Effector CD8-positive, alpha-beta T cell (primary cell): ENCODE measurements at places on chromosomes 12 and 14.

DNA sequence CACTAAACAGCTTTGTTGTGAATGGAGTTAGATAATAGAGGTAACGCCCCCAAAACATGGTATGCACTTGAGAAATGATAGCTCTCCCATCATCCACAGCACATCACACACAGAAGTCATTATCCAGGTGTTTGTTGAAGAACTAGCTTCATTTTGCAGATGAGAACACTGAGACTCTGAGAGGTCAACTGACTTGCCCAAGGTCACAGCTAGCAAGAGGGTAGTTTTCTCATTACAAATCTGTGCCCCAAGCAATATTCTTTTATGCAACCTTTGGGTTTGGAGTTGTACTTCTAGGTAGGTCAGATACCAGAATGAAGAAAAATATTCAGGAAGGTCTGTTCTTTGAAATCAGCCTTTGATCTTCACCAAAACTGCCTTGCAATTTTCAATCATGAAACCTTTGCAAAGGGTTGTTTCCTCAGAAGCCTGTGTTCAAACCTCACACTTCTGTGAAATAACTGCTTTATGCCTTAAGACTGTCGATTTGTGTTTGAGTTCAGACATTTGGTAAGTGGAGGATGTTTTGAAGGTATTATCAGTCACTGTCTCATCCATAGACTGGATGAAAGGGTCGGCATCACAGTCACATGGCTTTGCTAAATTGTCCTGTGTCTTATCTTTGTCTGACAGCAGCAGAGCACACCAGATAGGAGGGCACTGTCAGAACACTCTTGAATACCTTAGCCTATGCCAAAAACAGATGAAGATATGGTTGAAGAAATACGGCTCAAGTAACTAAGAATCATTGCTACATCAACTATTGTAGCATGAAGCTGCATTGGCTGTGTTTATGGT lies 233.2 kb upstream of the BTG1 start:
- no peak for DNase-seq

- DNase-seq: no peak
These were observed 189.7 kb downstream of the BCAT1 start for GRCh38 chr12:24759155-24759554.

GRCh38 chr14:92760524-92760805 lies 12.0 kb upstream of the LGMN start:
- no peak for DNase-seq

- DNase-seq: no peak
These were observed 274.0 kb downstream of the NOVA1 start for GRCh38 chr14:26323869-26324268.

DNA sequence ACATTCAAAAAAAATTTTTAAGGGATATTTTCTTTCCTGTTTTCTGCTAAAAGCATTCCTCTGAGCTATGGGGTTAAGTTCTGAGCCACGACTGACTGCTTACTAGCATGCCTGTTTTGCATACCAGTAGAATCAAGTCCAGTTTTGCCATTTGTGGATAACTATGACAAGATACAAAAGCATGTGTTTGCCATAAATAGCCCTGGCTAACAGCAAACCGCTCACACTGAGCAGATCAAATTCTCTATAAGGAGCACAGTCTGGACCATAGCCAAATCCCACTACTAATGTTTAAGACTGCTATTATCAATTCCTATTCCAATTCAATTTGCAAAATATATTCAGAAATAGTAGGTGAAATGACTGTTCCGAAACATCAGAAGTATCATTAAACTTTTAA lies 3.2 kb downstream of the CFL2 start:
- no peak for DNase-seq

GRCh38 chr14:102505000-102505619 lies 4.5 kb downstream of the ANKRD9 start:
- no peak for DNase-seq

DNA sequence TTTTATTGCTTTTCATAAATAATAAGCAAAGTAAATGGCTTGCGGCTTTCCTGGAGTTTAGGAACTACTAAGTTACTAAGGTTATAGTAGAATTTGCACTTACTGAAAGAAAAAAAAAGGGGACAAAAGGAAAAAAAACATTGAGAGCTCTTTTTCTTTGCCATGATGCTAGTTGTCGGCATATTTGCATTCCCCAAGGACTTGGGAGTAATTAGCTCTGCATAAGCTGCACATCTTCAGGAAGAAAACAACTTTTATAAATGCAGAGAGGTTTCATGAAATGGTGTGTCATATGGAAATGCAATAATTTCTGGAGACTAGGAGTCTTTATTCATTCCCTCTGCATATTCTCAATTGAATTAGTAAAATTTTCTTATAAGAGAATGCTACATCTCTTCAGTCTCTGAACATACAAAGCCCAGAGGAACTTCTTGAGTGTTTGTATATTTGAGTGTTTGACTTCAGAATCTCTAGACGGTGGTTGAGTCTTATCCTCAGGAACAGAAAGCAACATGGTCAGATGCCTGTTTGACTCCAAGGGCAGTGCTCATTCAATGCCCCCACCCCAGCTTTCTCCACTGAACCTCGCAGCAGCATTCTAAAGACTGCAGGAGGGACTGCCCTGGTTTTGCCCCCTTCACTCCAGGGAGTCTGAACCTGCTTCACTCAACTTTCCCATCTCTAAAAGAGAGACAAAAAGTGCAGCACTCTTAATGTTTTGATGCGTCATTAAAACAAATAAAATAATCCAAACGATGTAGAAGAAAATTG lies 158.9 kb upstream of the EEA1 start:
- DNase-seq: no peak

GRCh38 chr14:52852810-52853521 lies 61.6 kb upstream of the GNPNAT1 start:
- DNase-seq: no peak

GRCh38 chr14:95841668-95842067 lies 35.0 kb upstream of the TUNAR start:
- DNase-seq: no peak

- DNase-seq: no peak
These were observed 503.5 kb downstream of the LRFN5 start for GRCh38 chr14:42110167-42110566.

- no peak for DNase-seq
These were observed 56.6 kb downstream of the RNF34 start for GRCh38 chr12:121456551-121456950.

- DNase-seq: no peak
These were observed 14.5 kb downstream of the DYRK2 start for GRCh38 chr12:67662910-67663538.

DNA sequence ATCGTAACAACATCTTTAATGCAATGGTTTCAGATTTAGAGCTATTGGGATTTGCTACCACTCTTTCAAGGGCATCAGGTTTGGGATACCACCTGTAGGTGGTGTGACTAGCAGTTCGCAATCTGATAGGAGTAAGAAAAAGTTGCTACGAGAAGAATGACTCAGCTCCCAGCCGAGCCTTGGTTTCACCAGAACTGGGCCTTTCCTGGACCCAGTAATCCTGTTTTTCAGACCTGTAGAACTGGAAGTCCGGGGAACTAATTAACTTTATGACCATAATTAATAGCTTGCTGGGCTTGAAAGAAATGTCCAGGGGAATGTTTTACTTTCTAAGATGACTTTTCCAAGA lies 770 bp downstream of the ABHD4 start:
- no peak for DNase-seq

DNA sequence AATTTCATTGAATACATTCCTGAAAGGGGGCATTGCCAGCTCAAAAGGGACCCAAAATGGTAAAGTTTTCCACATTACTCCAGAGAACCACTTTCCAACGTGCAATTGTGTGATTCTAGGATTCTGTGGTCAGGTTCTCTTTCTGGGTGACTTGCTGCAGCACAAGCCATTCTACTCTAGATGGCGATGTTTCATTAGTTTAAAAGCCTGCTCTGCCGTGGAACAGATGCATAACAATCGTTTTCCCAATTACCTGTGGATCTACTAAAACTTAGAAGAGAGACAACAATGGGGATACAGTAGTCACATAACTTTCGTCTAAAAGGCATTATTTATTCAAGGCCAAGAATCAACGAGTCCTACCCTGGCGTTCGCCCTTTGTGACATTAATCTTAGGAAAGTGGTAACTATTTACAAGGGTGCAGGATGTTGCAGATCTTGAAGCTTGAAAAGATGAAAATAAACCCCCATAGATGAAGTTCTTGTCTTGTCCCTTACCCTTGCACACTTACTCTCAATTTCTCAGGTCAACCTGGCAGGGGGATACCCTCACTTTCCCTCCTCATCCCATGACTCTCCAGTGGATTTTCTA lies 400.9 kb downstream of the SNAPC1 start:
- DNase-seq: no peak

DNA sequence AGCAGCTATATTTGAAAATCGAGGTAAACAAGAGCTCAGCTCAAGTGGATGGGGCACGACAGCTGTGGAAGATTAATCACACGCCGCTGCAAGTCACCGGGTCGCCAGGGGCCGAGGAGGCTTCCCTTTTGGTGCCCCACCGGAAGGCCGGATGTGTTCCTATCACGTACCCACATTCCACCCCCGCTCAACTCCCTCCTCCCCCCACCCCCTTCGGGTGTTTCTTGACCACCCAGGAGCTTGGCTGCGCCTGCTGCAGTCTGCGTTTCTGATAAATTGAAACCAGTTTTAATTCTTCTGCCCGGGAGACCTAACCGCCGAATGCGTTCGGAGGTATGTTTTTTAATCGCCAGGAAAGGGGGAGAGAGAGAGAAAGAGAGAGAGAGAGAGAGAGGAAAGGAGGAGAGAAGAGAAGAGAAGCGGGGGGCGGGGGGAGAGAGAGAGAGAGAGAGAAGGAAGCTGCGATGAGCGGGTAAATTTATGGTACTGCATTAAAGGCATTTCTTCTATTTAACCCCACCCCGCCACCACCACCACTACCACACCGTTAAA lies 1.8 kb downstream of the SLC8A3 start:
- no peak for DNase-seq

DNA sequence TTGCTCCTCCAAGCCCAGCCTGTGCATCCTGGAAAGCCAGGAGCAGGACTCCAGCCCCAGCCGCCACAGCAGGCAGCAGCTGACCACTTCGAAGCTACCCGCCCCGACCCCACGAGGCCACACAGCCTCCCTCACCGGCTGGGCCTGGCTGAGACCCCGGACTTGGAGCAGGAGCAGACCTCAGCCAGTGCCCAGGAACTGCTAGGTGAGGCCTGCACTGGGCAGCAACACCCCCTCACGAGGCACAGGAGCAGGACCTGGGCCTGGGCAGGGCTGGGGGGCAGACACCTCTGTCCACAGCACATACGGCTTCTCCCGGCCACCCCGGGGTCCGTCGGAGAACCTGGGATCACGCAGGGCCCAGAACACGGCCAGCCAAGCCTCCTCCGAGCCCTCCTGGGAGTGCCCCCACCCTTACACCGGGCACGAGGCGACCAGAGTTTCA lies 137.4 kb upstream of the C14orf180 start:
- DNase-seq: no peak

DNA sequence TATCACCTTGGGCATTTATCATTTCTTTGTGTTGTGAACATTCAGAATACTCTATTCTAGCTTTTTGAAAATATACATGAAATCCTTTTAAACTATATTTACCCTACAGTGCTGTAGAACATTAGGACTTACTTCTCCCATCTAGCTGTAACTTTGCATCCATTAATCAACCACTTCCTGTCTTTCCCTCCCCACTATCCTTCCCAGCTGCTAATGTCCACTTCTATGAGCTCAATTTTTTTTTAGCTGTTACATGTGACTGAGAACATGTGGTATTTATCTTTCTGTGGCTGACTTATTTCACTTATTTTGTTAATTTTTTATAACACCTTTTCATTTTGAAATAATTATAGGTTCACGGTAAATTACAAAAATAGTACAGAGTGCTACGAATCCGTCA lies 136.0 kb downstream of the LMNTD1 start:
- DNase-seq: no peak

- no peak for DNase-seq
These were observed 4.5 kb upstream of the HDAC7 start for GRCh38 chr12:47824198-47824597.

DNA sequence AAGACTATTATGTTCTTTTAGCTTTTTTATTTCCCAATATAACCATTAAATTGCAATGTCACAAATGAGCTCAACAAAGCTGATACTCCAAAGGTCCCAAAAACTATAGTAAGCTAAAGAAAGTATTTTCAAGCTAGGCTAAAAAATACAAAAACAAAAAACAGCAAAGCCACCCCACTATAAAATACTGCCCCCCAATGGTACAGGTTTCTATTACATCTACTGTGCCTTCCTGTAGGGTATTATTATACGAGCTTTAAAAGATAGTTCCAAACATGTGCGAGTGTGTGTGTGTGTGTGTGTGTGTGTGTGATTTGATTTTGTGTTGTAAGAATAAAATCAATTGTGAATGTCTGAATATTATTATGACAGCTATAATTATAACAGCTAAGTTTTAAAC lies 1.1 kb downstream of the IFNG start:
- DNase-seq: no peak

GRCh38 chr12:113214895-113215400 lies 6.3 kb upstream of the TPCN1 start:
- no peak for DNase-seq

GRCh38 chr14:96991226-96991625 lies 194.0 kb downstream of the VRK1 start:
- DNase-seq: no peak

DNA sequence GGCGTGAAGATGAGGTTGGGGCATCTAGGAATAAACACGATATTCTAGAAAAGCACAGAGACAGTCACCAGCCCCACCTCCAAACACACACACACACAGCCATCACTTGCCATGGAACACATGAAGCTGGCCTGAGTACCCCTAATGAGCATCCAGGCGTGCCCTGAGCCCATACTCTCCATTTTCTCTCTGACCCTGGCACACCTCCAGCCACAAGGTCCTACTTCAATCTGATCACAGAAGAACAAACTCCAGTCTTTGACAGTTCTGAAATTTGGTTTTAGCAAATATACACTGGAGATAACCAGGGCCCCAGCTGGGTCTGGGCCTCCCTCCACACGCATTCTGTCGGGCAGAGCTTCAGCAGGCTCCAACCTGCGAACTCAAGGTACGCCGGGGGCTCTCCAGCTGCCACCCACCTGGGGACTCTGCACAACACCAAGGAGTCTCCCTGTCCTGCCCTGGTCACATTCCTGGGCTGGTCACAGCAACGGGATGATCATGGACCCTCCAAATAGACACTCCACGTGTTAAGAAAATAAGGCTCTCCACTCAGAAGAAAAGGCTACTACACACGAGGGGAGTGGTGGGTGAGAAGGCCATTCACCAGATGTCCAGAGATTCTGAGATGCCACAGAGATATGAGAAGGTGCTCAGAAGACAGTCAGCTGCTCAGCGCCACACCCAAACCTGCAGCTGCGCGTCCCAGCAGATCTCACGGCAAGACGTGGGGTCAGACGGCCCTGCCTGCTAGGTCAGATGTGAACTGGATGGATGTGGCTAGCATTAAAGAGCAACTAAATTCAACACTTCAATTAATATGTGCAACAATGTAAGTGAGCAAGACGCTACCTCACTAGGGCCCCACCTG lies 57.0 kb upstream of the PNMA1 start:
- no peak for DNase-seq

DNA sequence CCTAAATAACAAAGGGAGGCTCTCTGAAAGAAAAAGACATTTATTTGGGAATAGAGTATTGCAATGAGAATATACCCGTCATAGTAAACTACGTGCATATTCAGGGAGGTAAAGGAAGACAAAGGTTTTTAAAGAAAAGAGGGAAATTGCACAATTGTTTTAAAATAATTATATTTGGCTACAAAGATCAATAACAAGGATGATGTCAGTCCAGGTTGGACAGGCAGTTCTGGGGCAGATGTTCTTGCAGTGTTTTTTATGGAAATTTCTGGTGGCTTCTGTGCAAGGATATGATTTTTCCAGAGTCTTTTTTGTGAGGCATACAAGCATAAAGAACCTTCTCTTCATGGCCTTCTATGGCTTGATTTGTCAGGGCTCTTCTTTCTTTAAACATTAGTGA lies 29.6 kb downstream of the HSD17B6 start:
- no peak for DNase-seq
